Cortex of kidney (tissue), 1 donor: ENCODE measurements at places on chromosomes 7 and 10.

DNA sequence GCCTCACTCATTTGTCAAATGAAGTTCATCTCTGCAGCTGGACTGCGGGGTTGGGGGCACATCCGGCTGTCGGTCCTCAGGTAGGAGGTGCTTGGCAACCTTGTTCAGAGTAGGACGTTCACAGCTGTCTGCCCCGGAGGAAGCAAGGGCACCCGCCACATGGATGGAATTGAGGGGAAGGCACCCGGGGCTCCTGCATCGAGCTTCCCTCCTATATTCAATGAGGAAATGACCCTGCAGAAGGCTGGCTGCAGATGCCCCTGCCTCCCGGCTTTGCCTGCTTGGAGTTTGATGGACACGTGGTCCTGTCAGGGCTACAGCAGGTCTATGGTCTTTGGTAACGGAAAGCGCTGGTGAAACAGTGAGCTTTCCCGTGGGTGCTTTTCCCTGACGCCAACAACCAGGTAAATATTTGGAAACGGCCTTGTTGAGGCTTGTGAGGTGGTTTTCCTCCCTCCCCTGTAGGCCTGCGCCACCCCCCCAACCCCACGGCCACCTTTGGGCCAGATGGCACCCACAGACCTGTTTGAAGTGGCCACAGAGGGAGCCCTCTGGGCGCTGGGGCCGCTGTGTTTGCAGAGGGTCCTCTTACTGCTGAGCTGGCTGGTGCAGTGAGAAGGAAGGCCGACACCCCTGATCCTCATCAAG, 32.9 kb downstream of the HTRA1 start:
- no peak for DNase-seq

DNA sequence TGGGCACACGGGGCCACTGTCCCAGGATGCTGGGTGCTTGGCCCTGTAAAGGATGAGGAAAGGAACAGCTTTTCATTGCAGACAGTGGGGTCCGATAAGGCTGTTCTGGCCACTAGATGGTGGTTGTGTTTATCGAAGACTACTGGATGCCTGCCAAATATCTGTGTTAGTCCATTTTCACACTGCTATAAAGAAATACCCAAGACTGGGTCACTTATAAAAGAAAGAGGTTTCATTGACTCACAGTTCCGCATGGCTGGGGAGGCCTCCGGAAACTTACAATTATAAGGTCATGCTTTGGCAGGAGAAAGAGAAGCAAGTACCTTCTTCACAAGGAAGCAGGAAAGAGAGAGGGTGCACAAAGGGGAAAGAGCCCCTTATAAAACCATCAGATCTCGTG, 32.2 kb upstream of the GARS1 start:
- DNase-seq = no peak

DNA sequence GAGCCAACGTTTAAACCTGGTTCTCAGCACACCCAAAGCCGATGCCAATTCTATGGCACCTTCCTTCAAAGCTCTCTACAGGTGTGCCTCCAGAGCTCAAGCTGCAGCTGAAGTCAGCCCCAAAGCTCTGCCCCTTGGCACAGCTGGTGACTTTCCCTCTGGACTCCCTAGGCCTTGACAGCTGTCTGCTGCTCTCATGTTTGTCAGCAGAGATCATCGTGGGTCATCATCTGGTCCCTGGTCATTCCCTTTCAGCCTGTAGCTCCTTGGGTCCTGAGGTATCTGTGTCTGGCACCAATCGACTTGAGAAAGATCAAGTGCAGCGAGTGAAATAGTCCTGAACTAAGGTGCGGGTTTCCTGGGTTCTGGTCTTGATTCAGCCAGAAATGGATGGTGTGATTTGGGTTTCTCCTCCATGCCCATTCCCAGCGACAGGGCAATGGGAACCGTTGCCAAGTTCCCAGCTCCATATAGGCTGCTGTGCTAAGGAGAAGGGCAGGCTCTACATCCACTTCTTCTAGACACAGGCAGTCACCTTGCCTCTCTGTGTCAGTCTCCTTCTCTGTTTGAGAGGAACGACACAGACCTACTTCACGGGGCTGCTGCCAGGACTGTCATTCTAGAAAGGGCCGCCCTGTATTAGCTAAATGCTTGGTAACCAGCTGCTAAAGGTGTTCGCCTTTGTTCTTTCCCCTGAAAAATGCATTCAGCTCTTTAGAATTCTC, 3.6 kb downstream of the PKD1L1 start:
- DNase-seq = no peak

DNA sequence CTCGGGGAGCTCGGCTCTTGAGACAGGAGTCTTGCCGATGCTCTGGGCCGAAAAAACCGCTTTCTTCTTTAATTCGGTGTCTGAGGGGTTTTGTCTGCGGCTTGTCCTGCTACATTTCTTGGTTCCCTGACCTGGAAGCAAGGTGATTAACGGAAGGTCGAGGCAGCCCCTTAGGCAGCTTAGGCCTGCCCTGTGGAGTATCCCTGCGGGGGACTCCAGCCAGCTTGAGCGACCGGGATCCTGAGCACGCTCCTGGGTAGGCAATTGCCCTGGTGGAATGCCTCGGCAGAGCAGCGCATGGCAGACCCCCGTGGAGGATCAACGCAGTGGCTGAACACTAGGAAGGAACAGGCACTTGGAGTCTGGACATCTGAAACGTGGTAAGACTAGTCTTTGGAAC, 30.5 kb upstream of the GHITM start:
- DNase-seq = no peak

DNA sequence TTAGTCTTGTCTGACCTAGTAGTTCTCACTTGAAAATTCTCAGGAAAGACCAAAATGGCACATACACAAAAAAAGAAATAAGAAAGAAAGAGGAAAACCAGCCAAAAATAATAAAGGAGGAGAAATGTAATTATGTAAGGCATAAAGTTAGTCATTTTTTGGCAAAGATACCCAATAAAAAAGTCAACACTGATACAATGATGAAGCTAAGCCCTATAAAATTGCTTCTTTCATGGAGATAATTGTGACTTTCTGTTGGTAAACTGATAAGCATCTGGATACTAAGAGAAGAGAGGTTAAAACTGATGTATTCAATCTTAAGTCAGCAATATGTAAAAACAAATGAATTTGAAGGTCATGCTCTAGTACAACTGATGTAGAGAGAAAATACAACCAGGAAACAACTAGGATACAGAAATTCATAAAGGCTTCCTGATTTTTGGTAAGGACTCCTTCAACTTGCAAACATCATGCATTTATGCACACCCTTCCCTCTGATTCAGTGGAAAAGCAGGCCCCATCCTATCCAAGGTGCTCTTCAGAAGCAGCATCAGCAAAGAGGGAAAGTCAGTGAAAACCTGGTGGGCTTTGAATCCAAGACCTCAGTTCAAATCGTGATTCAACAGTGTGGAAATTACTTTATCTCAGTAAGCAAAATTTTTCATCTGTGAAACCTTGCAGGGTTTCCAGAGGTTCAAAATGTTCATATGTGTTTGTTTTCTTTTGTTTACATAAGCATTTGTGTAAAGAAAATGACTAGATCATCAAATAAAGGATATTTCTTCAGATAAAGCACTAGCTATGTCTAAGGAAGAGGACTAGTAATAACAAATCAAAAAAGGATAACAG, 32.6 kb downstream of the IMMP2L start:
- no peak for DNase-seq

DNA sequence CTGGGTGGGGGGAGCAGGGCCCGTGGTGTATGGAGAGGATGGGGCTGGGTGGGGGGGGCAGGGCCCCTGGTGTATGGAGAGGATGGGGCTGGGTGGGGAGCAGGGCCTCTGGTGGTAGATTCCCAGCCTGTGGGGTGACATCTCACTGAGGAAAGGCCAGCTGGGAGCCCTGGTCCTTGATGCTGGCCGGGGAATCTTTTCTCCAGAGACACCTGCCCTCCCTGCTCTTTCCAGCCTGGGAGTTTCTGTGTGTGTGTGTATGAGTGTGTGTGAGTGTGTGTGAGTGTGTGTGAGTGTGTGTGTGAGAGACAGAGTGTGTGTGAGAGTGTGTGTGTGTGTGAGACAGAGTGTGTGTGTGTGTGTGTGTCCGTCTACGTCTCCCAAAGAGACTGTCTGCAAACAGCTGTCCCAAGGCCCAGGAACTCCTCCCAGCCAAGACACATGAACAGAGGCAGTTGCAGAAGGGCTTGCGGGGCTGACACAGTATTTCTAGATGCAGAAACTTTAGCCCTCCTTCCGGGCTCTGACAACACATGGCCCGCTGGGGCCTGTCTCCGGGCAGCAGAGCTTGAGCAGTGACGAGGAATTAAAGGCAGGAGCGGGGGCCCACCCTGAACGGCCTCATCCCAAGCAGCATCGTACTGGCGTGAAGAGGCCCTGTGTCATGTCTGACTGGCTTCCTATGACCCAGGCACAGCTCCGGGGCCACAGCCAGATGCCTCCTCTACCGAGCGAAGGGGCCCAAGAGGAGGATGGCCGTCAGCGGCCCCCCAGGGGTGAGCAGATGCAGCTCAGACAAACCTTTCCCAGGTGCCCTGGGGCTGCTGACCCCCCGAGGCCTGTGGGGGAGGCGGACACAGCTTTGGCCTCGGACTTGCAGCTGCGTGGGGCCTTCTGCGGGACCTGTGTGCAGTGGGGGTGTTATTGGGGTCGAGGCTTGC, 24.3 kb downstream of the FAM20C start:
- no peak for DNase-seq

DNA sequence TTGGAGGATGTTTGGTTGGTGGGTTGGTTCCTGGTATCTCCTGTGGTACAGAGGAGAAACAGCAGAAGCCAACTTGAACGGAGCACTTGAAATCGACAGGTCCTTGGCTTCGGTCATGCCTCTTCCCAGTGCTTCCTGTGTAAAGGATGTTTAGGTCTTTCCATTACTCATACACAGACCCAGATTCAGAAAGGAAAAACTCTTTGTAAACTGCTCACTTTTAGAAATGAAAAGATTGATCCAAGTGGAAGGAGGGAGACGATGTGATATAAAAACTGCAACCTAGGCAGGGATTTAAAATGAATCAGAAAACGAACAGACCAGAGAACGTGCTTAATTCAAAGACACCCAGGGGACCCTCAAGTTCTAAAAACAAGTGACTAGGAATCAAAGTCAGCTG, 338.4 kb downstream of the GALNT17 start:
- DNase-seq = no peak

DNA sequence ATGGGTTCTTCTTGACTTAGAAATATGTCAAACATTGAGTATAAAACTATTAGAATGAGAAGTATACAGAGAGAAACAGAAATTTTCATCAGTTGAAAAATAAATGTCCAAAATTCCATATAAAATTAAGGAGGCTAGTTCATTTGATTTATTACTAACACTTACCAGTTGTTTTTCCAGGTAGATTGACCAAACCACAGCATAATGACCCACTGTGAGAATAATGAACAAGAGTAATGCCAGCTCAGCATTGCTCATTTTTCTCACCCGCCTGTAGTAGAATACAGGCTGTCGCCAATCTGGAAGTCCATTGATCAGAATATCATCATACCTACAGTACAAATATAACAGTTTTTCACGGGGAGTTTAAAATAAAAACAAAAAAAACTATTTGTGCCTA, 82.9 kb downstream of the DNAJC1 start:
- DNase-seq = no peak

DNA sequence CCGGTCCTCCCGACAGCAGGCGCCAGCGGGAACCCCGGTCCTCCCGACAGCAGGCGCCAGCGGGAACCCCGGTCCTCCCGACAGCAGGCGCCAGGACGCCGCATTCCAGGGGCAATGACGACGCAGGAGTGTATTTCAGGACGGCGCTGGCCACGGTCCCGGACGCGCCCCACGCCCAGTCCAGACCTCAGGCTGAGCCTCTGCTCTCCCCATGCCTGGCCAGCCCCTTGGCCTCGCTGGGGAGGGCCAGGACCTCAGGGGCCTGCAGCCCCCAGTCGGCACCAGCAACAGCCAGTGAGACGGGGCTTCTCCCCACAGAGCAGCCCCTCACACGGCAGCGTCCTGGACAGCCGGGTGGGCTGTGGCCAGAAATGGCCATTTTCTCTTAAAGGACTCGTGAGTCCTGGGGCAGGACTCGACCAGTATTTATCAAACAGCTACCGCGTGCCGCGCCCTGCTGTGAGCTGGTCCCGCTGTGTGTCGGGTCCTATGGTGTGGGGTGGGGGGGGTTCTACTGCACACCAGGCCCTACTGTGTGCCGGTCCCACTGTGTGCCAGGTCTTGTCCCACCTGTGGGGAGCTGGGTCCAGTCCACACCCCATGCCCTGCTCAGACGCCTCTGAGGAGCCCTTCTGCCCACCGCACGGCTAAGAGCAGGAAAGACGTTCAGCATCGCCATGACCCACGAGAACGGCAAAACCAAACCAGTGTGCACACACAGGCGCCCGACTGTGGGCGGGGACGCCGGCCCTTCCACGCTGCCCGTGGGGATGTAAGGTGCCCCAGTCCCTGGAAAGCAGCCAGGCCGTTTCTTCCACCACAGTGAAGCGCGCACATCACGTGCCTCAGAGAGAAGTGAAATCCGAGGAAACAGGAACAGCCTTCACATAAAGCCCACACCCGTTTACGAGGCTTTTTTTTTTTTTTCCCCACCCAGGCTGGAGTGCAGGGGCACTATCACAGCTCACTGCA, 33.3 kb downstream of the GET4 start:
- DNase-seq = no peak

GRCh38 chr7:81402227-81402626, 367.6 kb downstream of the HGF start:
- DNase-seq = no peak

DNA sequence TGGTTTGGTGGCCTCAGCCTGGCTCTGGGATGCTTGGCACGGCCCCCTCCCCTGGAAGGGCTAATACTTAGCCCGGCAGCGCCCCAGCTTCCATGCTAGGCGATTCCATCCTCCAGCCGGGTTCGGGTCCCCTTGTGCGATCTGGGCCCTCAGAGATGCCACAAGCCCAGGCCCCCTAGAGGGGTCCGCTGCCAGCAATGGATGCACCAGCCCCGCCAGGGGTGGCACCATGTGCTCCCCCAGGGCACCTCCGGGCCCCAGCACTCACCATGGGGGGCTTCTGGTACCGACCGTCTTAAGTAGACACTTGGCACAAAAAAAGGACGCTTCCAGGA, 125.7 kb upstream of the KCTD7 start:
- DNase-seq = no peak

GRCh38 chr7:91396-92175, 100.8 kb upstream of the FAM20C start:
- DNase-seq = no peak

- no peak for DNase-seq
Measured at GRCh38 chr10:110207011-110207804, at the start of gene MXI1. TSS of gene MXI1 (plus strand) at chr10:110207605. CDS start at chr10:110207809, 204 bp downstream.

GRCh38 chr10:593901-594457, 95.5 kb downstream of the DIP2C start:
- DNase-seq = no peak

DNA sequence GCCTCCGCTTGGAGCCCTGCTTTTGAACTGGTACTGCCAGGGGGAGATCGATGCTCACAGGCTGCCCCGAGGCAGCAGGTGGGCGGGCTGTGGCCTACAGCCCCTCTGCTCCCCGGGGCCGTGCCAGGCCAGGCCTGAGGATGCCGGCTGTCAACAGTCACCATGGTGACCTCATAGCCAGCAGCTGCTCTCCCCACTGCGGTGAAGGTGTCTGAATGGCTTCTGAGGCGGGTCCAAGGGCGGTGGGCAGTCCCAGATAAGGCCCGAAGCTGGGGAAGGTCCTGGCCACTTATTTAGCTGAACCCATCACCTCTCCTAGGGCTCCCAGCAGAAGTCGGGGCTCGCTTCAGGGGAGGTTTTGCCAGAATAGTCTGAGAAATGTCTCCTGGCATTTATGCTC, 179.3 kb downstream of the ARHGAP12 start:
- DNase-seq = no peak

- no peak for DNase-seq
Measured at GRCh38 chr10:93224005-93224779, 150.5 kb downstream of the CYP26A1 start.
